ENCODE measurements at places on chromosomes 2 and 18.
A peak's percentile ranks its signal among the peaks of the same experiment; 100 is the strongest.

DNA sequence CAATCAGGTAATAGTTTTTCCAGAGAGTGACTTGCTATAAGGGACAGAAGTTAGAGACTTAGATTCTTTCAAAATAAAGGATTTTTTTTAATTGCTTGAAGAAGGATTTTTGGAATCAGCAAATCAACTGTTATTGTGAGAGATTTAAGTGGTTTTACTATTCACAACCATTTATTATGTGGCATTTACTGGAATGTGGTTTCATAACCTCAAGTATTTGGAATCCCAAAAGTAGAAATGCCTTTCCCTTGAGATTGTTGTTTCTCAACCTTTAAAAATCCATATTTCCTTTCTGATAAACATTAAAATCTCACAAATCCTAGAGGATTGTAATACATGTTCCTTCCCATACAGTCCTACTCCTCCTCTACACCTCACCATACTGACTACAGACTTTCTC is 5.0 kb downstream of the TANK start:
- no peak for DNase-seq

- peak; percentile 46 for DNase-seq
Measured at GRCh38 chr18:29191263-29191662, 1014.3 kb upstream of the CDH2 start.

DNA sequence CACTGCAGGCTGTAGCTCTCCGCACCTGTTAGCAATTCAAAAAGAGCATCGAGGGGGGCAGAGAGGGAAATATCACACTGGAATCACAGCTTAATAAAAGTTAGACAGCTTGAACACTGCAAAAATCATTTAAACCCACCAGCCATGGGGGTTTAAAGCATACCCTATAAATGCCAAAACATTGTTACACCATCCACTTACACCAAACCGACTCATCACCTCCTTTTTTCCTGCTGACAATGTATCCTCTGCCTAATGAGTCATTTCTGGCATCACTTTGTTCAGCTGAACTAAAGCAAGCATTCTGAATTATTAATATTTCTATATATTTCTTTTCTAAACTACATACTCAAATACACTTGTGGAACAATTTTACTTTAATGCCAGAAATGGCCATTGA is 21.6 kb downstream of the MC4R start:
- no peak for DNase-seq

DNA sequence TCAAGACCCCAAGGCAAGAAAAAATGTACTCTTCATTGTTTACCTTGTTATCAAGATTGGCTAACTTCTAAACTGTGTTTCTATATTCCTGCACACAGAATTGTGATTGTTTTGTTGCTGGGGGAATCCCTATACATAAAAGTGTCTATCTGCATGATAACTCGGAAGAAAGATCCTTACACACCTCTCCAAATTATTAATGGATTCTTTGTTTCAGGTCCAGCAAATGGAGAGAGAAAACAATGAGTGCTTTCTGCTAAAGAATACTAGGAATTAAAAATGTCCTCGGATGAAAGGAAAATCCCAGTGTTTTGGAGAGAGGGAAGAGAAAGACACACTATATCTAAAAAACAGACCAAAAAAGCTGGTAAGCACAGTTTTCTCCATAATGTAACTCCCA is 6.2 kb upstream of the DAPL1 start:
- no peak for DNase-seq

GRCh38 chr18:9851511-9851910 is 34.3 kb upstream of the TXNDC2 start:
- DNase-seq = no peak

GRCh38 chr18:42527766-42528165 is 572.7 kb downstream of the PIK3C3 start:
- DNase-seq = peak; percentile 25

DNA sequence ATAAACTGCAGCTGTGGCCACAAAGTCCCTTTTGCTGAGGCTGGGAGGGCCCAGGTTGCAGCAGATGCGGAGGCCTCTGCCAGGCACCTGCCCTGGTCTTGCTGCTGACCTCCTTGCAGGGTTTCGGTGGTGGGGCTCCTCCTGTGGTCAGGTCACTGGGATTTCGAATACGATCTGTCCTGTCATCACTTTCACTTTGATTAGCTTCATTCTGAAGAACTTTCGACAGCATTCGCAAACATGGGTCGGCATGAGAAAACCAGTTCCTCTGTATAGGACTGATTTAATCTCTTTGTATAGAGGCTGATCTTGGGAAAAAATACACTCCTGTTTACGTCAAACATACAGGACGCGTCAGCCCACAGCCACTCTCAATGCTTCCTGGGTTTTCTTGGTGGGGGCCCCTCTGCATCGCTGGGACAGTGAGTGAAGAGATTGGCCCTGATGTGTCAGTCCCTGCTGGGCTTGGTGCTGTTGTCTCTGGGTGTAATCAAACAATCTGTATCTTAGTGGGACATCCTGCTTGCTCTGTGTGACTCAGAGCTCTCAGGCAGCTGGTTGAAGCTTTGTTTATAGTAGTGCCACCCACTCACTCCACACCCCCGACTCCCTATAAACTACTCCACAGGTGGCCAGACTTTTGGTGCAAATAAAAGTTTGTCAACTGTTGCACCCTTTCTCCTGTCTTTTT is 209.4 kb upstream of the CXCR4 start:
- peak; percentile 81 for DNase-seq
